Activated CD8-positive, alpha-beta memory T cell treated with anti-CD3 and anti-CD28 coated beads, Interleukin-2, amount 50 U/mL, for 4 hours (primary cell): ENCODE measurements at places on chromosomes 6 and 20.

DNA sequence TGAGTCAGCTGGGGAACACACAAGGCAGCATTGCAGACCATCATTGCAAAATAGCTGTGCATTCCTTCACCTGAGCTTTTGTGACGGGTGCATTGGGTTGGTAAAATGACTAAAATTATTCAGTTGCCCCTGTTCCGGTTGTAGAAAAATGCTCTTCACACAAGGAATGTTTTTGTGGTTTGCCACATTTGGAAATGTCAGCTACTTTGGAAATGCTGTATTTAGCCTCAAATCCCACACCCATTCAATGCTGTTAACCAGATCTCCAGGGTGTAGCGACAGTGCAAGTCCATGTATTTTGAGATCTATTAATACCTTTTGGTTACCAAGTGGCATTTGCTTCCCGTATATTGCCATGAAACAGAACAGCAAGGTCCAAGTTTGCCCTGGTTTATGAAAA, 201.2 kb downstream of the FOXA2 start:
- no peak for DNase-seq

DNA sequence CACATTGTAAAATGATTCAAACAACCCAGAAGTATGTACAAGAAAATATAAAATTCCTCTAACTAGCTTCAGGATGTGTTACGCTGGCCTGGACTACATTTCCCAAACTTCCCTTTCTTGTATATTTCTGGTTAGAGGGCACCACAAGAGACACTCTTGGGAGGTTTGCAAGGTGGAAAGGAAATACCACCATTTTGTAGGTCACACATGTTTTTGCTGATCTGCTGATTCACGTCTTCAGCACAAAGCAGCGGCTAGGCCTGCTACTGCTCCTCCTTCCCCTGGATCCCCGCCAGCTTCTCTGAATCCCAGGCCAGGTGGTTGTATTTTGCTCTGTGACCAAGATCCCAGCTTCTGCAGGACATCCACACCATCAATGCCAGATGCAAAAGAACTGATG, 104.2 kb downstream of the AGPAT4 start:
- DNase-seq: no peak

DNA sequence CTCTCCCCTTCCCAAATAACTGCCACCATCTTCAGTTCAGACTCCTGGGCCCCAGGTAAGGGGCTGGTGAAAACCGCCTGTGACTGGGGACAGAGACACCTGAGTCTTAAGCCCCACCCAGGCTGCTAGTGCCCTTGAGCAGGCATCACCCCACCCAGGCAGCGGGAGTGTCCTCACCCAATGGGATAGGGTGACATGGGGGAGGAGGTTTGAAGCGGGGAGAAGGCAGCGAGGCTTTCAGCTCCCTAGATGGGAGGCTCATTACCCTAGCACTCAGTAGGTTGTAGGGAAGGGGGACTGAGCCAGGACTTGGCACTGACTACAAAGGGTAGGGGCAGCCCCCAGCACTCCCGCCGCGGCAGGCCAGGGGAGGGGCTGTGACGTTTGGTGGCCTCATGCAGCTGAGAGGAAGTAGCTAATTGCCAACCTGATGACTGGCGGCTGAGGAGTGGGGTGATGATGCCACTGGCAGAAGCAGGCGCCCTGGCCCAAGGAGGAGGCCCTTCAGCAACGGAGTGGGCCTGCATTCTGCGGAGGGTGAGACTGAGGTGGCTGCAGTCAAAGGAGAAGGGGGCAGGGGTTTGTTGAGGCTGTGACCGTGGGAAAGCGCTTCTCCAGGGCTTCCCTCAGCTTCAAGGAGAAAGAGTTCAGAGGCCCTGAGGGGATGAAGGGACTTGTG, 126.9 kb downstream of the MRPL14 start:
- no peak for DNase-seq

DNA sequence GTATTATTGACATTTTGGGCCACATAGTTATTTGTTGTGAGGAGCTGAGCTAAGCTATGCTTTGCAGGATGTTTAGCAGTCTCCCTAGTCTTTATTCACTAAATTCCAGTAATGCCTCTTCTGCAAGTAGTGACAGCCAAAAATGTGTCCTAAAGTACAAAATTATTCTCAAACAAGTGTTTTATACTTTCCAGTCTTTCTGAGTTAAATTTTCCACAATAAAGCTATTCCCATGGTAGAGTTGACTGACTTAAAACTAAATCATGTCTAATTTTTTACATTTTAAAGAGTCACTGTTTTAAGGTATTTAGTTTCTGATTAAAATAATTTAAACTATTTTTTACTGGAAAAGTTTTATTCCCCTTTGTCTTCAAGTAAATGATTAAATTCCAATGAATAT, 717.8 kb upstream of the HS3ST5 start:
- DNase-seq: no peak

GRCh38 chr6:166779381-166779780, 152.3 kb upstream of the RPS6KA2 start:
- no peak for DNase-seq

- no peak for DNase-seq
Observed at GRCh38 chr6:141451511-141452353, 681.0 kb upstream of the GJE1 start.

DNA sequence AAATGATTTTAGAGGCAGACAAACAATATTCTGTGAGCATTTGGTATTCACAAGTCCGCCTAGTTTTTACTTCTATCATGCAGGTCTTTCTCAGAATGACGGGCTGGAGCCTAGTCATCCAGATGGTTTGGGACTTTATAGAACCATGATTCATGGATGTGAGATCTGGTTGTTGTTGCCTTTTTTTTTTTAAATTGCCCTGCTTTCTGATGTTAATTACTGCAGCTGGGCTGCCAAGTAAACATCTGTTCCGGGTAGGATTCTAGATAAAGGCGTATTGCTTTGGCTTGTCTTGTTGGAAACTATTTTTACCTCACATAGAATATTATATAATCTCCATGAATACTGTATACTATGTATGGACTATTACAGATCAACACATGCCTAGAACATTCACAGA, 58.1 kb downstream of the RNF217 start:
- no peak for DNase-seq

- DNase-seq: peak; percentile 78
Observed at GRCh38 chr6:26195376-26195923, 108.2 kb downstream of the HFE start.

- no peak for DNase-seq
Observed at GRCh38 chr20:47544852-47545251, 43.2 kb downstream of the NCOA3 start.

- DNase-seq: no peak
Observed at GRCh38 chr6:15947436-15947835, 181.4 kb upstream of the MYLIP start.

GRCh38 chr6:5259428-5259827, 1.3 kb downstream of the LYRM4 start:
- no peak for DNase-seq

DNA sequence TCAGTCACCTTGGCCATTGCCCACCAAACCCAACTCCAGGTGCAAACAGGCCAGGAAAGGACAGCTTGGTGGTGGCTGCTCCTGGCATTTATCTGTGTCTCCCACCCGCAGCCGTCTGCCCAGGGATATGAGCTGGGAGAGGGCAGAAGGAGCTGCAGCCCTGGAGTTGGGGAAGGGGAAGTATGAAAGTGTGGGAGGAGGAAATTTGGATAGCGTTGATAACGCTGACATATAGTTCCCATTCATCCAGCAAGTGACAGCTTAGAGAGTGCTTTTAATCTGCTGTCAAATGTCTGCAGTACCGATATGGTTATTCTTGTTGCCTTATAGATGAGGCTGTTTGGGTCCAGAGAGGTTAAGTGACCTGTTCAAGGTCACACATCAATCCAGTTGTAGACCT, 741 bp downstream of the KCNK16 start:
- DNase-seq: no peak

DNA sequence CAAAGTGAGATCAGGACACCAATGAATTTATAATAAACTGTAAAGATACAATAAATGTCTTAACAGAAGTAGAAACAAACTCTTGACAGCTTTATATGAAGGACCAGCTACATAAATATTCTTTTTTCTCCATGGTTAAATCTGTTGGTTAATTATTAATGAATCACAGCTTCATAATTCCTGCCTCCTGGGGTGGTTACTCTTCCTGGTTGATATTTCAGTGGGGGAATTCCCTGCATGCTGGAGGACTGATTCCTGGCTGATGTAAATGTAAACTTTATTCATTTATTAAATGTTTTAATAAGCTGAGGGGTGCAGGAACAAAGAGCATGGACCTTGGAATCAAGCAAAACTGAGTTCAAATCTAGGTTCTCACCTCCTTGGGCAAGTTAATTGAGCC, 16.2 kb upstream of the RCAN2 start:
- DNase-seq: no peak

DNA sequence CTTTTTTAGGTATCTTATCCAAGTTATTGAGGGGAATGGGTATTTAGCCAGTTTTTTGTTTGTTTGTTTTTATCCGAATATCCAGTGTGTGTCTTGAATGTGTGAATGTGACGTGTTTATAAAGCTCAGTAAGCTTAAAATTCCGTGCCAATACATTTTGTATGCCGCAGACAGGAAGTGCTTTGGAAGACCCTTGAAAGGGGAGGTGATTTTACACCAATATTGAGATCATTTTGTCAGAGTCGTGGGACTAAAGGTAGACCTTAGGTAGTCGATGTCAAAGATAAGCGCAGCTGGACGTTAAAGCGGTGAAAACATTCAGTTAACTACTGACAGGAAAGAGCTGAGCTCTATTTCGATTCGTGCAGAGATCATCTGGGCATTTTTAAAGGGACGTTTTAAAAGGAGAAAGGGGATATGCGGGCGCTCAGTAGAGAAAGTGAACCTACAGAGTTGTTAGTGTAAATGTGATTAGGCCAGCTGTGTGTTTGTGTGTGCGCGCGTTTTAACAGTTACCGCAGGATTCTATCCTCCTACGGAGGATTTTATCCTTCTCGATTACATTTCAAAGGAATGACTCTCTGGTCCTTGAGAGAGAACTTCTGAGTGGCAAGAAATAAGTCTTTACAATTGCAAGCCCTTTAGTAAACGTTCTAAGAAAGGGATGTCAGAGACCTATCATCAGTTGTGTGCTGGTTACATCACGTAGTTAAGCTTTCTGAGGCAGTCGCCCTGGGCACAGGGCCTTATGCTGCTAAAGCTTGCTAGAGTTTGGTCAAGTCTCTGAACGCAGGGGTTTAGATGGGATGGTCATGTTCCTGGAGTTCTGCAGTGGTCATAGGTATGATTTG, 625 bp upstream of the ECHDC1 start:
- DNase-seq: no peak

GRCh38 chr20:59047938-59048680, 5.5 kb upstream of the PRELID3B start:
- DNase-seq: no peak

- no peak for DNase-seq
Observed at GRCh38 chr6:124164343-124164742, 360.7 kb downstream of the NKAIN2 start.

DNA sequence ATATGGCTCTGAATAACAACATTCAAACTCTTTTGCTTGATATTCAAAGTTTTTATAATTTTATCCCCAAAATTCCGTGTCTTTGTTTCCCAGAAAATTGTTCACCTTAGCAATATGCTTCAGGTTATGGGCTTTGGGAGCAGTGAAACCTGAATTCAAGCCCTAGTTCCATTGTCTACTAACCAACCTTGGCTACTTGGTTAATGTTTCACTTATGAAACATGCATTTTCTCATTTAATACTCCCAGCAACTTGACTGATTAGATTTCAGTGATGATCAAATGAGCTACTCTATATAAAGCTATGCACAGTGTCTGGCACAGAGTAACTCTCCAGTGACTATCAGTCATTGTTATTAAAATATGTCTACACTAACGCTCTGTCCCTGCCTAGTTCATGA, 192.2 kb upstream of the TENT5A start:
- no peak for DNase-seq

DNA sequence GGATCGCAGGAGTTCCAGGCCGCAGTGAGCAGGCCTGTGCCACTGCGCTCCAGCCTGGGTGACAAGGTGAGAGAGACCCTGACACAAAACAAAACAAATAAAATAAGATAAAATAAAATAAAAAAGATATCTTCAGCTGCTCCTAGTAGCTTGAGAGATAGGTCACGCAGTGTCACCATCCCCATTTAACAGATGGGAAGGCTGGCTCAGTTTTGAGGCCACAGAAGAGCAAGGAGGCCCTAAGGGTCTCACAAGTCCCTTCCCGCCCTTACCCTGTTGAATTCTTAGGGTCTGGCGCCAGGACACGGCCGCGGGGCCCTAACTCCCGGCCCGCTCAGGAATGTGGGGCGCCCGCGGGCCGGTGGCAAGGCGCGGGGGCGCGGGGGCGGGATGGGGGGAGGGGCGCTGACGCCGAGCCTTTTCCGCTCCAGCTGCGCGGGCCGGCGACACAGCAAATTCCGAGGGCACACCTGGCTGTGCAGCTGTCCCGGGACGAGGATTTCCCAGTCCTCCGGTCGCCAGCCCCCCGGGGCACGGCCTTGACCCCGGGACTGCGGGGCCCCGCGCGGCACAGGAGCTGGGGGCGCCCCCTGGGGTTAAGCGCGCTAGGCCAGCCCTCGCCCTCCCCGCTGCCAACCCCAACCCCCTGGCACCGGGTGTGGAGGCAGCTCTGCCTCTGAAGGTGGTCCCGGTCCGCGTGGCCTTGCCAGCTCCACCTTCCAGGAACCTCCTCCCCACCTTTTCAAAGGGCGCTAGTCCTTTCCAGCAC, 10.3 kb upstream of the R3HDML start:
- DNase-seq: peak; percentile 45

- no peak for DNase-seq
Observed at GRCh38 chr20:45292343-45292742, 14.3 kb upstream of the RBPJL start.

- DNase-seq: peak; percentile 50
Observed at GRCh38 chr6:34986845-34987246, 97.8 kb downstream of the ANKS1A start.

- DNase-seq: no peak
Observed at GRCh38 chr6:98747960-98748359, 86.4 kb upstream of the POU3F2 start.
